Osteocyte (in vitro differentiated cells): ENCODE measurements at places on chromosomes 6 and 20. TPM values are rescaled to one million over a fixed set of nuclear protein-coding genes. Genes with fewer than 3 reads are reported as not detected.
A peak's percentile ranks its signal among the peaks of the same experiment; 100 is the strongest.

Gene GCNT2
- total RNA-seq: 0.19 and 0.21 TPM in 2 replicates

Gene CDSN
- total RNA-seq: not detected in 2 replicates

Gene SOBP
- 6.1 and 7.4 TPM in 2 replicates for total RNA-seq

DNA sequence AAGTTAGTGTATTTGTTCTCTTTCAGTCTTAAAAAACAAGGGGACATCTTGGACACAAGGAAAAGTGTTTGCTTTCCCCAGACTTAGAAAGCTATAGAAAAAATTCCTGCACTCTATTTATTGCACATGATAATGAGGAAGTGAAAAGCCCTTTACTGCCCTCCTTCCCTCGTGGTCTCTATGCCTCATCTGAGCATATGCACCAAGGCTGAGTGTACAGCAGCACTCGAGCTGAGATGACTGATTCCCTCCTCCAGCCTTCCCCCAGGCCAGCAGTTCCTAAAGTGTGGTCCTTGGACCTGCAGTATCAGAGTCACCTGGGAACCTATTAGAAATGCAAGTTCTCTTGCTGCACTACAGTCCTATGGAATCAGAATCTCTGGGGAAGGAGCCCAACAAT is 14.3 kb upstream of the LAMP5 start:
- no peaks in the 10 kb centered on the region for H3K4me1 ChIP-seq
- H3K27ac ChIP-seq: no peak overlapping the region
- no peak for DNase-seq
- no peaks in the 10 kb centered on the region for H3K36me3 ChIP-seq
- H3K27me3 ChIP-seq: peaks cover 13% of the 10 kb centered on the region

DNA sequence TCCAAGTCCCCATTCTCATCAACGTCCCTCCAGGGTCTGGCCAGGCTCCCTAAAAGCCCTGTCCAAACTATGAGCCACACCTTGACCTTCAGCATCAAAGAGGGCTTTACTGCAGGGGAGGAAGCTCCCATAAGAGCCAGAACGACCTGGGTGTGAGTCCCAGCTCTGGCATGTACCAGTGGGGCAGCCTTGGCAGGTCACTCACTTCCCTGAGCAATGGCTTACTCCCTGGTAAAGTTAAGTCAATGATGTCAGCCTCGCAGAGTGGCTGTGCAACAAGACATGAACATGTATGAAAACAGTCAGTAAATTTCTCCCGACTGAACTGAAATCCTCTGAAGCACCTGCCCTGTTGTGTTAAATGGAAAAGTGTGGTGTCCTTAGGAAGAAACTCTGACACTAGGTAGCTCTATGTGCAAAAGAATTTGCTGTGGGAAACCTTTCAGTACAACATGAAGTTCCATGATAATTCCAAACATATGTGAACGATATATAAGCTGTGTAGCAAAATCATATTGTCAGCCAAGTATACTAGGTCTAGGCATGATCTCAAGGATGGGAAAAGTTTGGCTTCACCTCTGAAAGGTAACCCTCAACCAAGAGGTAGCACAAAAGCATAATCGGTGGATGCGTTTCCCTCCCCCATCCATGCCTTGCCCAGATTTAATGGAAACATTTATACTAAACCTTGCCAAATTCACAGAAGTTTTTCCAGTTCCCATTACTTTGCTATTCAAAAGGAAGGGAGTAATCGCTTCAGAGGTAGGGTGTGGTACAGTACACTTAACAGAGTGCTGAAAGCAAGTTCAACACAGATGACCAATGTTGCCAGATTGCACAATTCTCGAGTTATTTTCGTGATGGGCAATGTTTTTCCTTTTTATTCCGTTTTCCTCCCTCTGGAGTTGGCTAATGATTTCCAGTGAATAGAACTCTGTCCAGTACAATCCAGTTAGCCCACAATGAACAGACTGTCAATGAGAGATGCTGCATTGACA is 49.0 kb upstream of the RANBP9 start:
- H3K27ac ChIP-seq: peak overlapping the region; percentile 82
- no peaks in the 10 kb centered on the region for H3K36me3 ChIP-seq
- no peaks in the 10 kb centered on the region for H3K27me3 ChIP-seq

Gene UBD
- not detected in 2 replicates for total RNA-seq

Gene MTCH1
- 175 and 180 TPM in 2 replicates for total RNA-seq

Gene WFDC2
- not detected in 2 replicates for total RNA-seq

Gene HTR1E
- total RNA-seq: not detected in 2 replicates

Gene ZFP57
- not detected in 2 replicates for total RNA-seq

DNA sequence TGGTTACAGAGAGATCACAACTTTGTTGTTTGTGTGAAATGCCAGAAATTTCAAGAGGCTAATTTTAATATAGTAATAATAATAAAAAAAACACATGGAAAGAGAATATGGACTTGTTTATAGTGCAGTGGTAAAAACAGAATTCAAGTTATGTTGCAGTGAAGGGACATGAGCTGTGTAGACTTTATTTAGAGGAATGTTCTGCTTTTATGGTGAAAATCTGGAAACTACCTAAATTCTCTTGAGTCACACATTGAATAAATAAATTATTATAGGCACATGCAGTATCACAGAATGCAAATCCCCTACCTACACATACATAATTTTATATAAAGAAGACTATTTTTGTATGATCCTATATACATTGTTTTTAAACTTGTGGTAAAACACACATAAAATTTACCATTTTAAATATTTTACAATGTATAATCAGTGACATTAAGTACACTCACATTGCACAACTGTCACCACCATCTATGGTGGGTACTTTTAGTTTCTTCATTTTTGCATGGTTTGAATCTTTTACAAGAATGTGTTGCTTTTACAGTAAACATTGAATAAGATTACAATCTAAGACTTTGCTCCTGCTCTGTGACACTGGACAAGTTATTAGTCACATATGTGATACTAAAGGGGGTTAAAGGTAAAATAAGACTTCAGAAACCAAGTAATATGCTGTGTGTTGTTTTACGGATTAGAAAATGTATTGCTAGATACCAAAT is 107.4 kb downstream of the B3GAT2 start:
- peaks cover 8% of the 10 kb centered on the region for H3K36me3 ChIP-seq
- no peak overlapping the region for H3K27ac ChIP-seq

GRCh38 chr20:17558154-17558940 is 11.5 kb upstream of the DSTN start:
- DNase-seq: no peak
- H3K4me1 ChIP-seq: peaks cover 71% of the 10 kb centered on the region
- no peaks in the 10 kb centered on the region for H3K27me3 ChIP-seq
- H3K36me3 ChIP-seq: no peaks in the 10 kb centered on the region
- peak overlapping the region; percentile 99 for H3K27ac ChIP-seq
- H3K4me3 ChIP-seq: peak overlapping the region; percentile 73

GRCh38 chr6:148309301-148309700 is 33.3 kb upstream of the SASH1 start:
- no peaks in the 10 kb centered on the region for H3K27me3 ChIP-seq
- H3K36me3 ChIP-seq: no peaks in the 10 kb centered on the region
- DNase-seq: no peak
- H3K4me3 ChIP-seq: no peak overlapping the region
- H3K4me1 ChIP-seq: peaks cover 44% of the 10 kb centered on the region

GRCh38 chr6:132300323-132300949 is 100.8 kb downstream of the MOXD1 start:
- no peaks in the 10 kb centered on the region for H3K27me3 ChIP-seq
- DNase-seq: no peak
- H3K4me1 ChIP-seq: no peaks in the 10 kb centered on the region
- H3K36me3 ChIP-seq: peaks cover 3% of the 10 kb centered on the region
- H3K27ac ChIP-seq: no peak overlapping the region

Gene RBM24
- total RNA-seq: 13.2 and 13.7 TPM in 2 replicates

Gene HAO1
- total RNA-seq: not detected in 2 replicates

- no peaks in the 10 kb centered on the region for H3K36me3 ChIP-seq
- H3K27me3 ChIP-seq: peaks cover 37% of the 10 kb centered on the region
- no peak overlapping the region for H3K27ac ChIP-seq
- peak; percentile 65 for DNase-seq
- H3K4me1 ChIP-seq: peaks cover 14% of the 10 kb centered on the region
These were observed 84.6 kb upstream of the ZNF322 start for GRCh38 chr6:26743941-26744699.

DNA sequence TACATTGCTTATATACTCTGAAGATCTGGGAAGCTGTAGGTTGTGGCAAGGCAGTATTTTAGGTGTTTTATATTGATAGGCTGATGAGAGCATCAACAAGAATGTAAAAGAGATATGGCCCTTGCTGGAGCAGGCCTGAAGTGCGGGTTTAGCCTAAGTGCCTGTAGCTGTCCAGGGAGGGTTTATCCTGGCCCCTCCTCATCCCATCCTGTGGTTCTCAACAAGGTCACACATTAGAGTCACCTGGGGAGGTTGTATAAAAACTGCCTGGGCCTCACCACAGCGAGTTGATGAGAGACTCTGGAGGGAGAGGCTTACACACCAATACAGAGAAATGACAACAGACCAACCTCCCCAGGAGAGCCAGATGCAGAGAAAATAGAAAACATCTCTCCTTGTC is 48.4 kb downstream of the LYRM2 start:
- H3K4me3 ChIP-seq: no peak overlapping the region
- no peaks in the 10 kb centered on the region for H3K27me3 ChIP-seq
- no peak overlapping the region for H3K27ac ChIP-seq

DNA sequence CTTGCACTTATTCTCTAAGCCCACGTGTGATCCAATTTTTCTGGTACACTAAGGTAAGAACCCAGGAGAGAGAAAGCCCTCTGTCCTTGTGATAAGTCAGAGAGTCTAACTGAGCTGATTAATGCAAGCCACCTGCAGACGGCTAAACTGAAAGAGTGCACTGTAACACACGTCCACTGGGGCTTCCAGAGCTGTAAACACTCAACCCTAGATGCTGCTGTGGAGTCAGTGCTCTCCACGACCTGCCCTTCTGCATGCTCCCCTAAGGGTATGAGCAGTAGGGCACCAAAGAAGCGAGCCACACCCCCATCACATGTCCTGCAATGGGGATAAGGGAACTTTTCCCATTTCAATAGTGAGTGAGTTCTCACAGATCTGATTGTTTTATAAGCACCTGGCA is 55.7 kb downstream of the TXLNB start:
- no peaks in the 10 kb centered on the region for H3K27me3 ChIP-seq
- H3K27ac ChIP-seq: no peak overlapping the region
- H3K4me3 ChIP-seq: no peak overlapping the region
- no peaks in the 10 kb centered on the region for H3K36me3 ChIP-seq
- DNase-seq: peak; percentile 40

- DNase-seq: no peak
- peaks cover 20% of the 10 kb centered on the region for H3K36me3 ChIP-seq
- peak overlapping the region; percentile 8 for H3K27ac ChIP-seq
- H3K27me3 ChIP-seq: no peaks in the 10 kb centered on the region
These were observed 11.7 kb downstream of the SOD2 start for GRCh38 chr6:159681191-159681880.

DNA sequence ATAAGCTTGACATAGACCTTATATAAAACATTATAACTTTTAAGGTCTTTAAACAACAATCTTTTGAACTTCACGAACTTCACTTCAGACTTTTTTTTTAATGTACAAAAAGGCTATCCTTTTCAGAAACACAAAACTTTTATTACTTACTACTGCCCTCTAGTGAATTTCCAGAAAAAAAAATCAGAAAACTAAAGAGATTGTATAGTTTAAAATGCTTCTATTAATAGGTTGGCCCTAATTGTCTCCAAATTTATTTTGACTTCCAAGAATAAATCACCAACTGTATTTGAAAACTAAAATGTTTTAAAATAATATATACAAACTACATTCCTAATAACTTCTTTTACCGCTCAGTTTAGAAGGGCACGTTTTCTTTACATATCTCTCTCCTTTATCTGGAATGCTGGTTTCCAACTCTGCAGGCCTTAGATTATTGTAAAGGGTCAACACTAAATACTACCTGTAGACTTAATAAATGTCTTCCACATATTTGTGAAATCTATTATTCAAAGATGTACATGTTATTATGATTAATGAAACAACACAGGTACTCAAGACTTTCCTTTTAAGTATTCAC is 66.8 kb downstream of the LMBRD1 start:
- no peaks in the 10 kb centered on the region for H3K4me1 ChIP-seq
- DNase-seq: no peak
- H3K36me3 ChIP-seq: peaks cover 17% of the 10 kb centered on the region
- H3K4me3 ChIP-seq: no peak overlapping the region
- H3K27ac ChIP-seq: no peak overlapping the region
- H3K27me3 ChIP-seq: no peaks in the 10 kb centered on the region
